Smooth muscle cell of the brain vasculature (primary cell): ENCODE measurements at places on chromosomes 12 and 14.

GRCh38 chr14:93619176-93619793, 169.0 kb downstream of the PRIMA1 start:
- peak; percentile 6 for DNase-seq

- DNase-seq, result no peak
These were observed 812.4 kb downstream of the NRXN3 start for GRCh38 chr14:78982551-78982950.

DNA sequence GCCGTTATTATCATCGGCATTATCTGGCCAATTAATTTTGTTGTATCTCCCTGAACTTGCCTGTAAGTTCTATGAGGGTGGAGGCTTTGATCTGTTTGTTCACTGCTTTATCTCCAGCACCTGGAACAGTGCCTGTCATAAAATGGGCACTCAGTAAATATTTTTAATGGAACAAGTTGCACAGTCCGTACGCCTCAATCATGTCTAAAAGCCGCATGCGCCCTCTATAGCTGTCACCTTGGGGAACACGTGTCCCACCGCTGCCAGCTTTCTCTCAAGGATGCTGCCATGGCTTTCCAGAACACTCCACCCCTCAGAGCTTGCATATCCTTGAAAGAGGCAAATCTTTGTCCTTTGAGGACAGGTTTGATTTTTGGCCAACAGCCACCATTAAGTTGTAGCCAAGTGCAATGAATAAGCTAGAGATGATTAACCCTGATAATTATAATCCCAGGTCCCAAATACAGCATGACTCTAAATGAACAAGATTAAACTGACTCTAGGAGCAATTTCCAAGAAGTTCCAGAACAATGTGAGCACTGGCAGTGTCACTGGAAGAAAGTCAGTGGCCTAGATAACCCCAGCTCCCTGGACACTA, 55.1 kb downstream of the ERH start:
- DNase-seq, result no peak

- DNase-seq, result no peak
These were observed 30.8 kb downstream of the ADCK1 start for GRCh38 chr14:77830692-77831091.

- DNase-seq, result no peak
These were observed 88.8 kb downstream of the SINHCAF start for GRCh38 chr12:31236998-31237637.

- no peak for DNase-seq
These were observed 35.6 kb downstream of the CHGA start for GRCh38 chr14:92958373-92959188.

DNA sequence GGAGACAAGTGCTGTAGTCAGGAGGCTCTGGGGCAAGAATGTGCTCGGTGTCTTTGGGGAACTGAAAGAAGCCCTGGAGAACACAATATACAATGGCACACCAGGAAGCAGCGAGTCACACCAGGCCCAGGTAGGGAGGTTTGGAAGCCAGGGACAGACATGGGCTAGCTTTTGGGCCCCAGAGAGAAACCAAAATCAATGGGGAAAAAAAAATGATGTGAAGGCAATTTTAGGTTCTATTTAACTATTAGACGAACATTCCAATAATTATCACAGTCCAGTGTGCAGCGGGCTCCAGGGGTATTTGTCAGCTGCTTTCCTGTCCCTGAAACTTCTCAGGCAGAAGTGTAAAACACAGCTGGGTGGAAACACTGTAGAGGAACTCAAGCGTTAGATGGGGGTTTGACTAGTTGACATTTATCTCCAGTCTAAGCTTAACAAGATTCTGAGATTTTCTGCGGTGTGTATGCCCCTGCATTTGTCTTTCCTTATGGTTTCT, 21.8 kb upstream of the EGLN3 start:
- no peak for DNase-seq

DNA sequence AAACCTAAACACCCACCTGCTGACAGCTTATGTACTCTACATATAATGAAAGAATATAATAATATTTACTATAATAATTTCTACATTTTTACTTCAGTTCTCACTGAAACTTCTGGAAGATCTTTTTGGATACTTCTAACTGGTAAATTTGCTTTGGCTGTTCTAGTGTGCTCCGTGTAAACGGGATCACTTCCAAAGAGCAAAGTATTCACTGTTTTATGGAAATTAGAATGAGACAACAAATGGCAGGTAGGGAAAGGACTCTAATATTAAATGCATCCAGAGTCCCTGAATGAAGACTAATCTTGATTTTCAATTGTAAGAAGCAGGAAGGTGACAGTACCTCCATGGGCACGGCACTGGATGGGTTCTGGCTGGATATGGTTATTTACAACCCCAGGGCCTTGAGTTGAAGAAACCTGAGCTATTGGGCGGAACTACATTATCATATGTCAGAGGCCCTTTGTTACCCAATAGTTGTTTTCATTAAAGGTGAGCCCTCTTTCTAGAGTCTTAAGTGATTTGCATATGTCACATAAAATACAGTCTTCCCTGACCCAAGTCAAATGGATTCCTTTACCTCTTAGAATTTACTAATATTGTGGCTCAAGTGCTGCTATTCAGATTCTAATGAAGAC, 10.7 kb downstream of the ERP29 start:
- DNase-seq, result no peak

- no peak for DNase-seq
These were observed 101.7 kb downstream of the RTN1 start for GRCh38 chr14:59768855-59769375.

- DNase-seq, result no peak
These were observed 43.8 kb downstream of the KRT80 start for GRCh38 chr12:52147964-52148463.

DNA sequence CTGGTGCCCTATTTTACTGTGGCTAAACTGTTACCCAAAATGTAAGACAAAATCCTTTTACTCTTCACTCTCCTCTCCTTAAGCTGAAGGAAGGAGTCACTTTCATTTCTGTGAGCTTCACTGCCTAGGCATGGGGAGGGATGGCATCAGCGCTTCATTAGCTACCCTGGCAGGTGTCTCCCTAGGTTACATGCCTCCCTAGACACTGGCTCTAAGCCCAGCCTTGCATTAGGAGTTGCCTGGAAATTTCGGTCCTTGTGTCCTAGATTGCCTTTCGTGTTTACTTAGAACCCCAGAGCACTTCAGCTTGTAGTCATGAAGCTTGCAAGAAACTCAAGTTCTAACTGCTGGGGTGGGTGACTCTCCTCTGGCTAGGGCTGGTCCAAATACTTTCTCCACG, 520.5 kb upstream of the STXBP6 start:
- no peak for DNase-seq

GRCh38 chr14:90381999-90382451, 14.8 kb upstream of the CALM1 start:
- DNase-seq, result no peak

DNA sequence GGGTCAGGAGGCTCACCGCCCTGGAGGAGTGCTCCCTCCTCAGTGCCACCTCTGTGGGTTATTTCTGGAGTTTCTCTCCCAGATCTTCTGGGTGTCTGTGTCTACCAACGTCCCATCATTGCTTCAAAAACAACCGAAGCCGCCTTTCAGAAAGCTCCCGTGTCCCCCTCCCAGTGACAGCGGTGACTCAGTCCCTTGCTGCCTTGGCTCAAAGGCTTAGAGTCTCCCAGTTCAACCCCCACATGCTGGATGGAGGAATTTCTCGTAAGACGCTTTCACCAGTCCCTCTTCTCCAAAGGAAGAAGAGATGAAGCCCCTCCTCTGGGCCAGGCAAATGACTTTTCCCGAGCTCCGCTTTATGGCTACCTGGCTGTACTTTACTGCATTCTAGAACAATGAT, 146.6 kb downstream of the RBM19 start:
- DNase-seq, result no peak

- DNase-seq, result no peak
These were observed 297.1 kb downstream of the PDZRN4 start for GRCh38 chr12:41485203-41485602.

DNA sequence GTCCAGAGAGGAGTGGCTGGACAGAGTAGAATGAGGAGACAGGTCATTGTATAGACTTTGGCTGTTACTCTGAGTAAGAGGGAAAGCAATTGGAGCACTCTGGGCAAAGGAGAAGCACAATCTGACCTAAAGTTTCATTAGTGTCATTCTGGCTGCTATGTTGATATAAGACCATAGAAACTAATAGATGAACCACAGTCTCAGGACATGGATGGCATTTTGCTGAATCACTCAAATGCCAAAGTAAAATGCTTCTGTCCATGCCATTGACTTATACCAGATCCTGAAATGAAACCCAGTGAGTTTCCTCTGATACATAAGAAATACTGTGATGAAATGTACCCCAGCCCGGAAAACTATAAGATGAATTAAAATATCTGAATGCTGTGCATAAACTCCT, 65.8 kb upstream of the COCH start:
- DNase-seq, result no peak

DNA sequence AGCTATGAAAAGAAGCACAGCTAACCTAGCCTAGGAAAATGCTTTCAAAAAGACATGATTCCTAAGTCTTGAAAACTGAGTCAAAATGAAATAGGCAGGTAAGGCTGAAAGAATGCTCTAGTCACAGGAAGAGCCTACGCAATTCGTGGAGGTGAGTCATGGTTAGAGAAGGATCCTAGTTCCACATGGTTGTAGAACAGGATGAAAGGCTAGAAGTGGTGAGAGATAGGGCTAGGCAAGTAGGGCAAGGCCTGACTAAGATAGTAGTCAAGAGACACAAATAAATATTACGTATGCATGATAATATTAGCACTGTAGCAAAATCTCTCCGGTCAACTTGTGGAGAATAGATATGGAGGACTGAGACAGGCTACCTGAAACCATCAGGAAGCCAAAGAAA, 47.2 kb downstream of the PLCZ1 start:
- no peak for DNase-seq

- no peak for DNase-seq
These were observed 39.6 kb downstream of the WIF1 start for GRCh38 chr12:65081496-65081895.

- DNase-seq, result no peak
These were observed 22.3 kb downstream of the G2E3 start for GRCh38 chr14:30581283-30581625.

- DNase-seq, result no peak
These were observed 92.7 kb downstream of the MED13L start for GRCh38 chr12:116184763-116185162.

GRCh38 chr14:25484235-25484634, 434.3 kb upstream of the STXBP6 start:
- no peak for DNase-seq

DNA sequence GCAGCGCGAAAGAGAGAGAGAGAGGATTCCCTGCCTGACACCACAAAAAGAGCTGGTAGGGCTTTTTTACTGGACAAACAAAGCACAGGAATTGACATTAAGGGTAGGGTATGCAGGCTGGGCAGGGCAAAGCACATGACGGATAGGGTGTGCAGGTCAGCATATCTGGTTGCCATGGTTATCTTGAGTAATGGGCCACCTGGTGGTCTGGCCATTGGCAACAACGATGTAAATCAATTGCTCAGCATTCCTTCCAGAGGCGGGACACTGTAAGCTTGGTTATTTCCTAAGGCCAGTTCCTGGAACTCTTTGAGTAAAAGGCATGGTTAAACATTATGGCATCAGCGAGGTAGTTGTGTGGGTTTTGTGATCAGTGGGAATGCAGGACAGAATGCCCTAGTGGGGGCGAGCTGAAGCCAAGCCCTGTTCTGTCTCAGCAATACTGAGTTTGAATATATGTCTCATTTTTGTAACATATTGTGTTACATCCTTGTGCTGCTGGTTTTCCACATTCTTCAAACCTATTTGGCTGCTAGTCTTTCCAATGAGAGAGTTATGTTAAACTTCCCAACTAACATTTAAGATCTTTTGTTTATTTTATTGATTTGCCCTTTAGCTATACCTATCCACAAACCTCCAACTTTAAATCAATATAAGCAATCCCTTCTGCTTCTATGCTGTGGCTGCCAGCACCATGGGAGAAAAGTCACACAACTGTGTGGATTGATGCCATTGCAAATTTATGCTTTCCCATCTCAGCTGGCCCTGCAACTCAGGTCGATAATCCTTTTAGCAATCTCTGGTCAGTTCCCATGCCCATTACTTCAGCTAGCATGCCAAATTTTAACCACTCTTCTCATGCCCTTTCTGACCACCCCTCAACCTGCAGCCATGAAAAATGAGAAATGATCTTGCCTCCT, 396.7 kb upstream of the PDE3A start:
- no peak for DNase-seq

DNA sequence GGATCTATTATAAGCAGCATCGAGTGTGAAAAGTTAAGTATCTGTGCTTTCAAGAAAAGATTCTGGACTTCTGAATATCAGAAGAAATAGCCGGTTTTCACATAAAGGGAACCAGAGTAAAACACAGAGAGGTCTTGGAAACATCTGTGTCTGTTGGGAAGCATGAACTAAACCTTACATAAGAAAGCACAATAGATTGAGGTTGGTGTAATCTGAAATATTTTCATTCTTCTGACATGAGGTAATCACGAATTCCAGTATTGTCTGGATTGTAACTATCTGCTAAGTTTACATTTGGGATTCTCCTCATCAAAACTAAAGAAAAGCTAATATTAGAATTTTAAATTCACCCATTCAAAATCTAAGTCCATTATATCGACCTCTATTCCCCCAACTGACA, 161.3 kb downstream of the CPNE8 start:
- no peak for DNase-seq

GRCh38 chr12:49930515-49931288, 19.8 kb upstream of the AQP2 start:
- DNase-seq, result no peak

DNA sequence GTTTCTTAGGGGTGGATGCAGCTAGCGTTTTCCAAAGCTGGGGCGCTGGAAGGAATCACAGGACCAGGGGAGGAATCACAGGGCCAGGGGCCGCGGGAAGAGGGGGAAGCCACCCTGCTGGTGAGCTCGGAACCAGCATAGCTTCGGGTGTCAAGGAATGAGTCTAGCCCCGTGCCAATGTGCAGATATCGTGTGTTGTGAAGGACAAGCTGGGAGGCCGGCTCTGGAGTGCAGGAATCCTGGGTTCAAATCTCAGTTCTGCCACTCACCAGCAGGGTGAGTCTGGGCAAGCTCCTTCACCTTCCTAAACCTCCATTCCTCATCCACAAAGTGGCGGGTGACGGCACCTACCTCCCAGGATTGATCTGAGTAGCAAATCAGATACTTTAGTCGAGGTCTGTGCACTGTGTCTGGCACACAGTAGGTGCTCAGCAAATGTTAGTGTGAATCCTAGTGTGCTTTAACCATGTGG, 53.6 kb upstream of the RIN3 start:
- no peak for DNase-seq

DNA sequence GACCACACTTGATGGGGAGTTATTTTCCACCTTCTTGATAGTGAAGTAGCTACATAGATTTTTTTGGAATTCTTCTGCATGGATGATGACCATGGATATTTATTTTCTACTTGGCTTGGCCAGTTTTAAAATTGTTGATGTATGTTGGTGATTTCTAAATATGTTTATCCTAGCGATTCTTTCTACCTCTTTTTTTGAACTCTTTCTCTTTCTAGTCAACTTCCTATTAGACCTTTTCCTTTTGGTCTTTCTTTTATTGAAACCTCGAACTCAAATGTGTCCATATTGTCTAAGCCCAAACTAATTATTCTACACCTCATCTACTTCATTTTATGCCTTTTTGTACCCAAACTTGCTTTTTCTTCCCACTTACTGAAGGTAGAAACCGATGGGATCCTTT, 37.0 kb downstream of the CCDC91 start:
- DNase-seq, result no peak

GRCh38 chr12:53804429-53804828, 52.6 kb upstream of the CISTR start:
- DNase-seq, result no peak
